ENCODE measurements at places on chromosomes 7 and 10.
A peak's percentile ranks its signal among the peaks of the same experiment; 100 is the strongest.

- no peak for DNase-seq
Measured at GRCh38 chr10:131982185-131982756, 548 bp upstream of the BNIP3 start.

DNA sequence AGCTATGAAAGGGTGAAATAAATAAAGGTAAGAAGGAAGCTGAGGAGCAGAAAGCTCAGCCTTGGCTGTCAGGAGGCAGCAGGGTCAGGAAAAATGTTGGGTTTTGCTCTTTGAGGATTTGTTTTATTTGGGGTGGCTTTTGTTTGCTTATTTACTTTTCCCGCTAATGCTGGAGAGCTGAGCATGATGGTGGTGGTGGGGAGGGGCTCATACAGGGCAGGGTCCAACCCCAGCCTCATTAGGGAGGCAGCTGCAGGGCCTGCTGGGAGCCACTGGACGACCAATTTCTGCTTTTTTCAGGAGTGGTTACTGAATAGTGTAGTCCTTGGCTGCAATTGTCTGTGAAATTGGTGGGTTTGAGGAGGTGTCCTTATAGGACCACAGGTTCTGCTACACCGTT, 36.3 kb downstream of the CCM2 start:
- no peak for DNase-seq

DNA sequence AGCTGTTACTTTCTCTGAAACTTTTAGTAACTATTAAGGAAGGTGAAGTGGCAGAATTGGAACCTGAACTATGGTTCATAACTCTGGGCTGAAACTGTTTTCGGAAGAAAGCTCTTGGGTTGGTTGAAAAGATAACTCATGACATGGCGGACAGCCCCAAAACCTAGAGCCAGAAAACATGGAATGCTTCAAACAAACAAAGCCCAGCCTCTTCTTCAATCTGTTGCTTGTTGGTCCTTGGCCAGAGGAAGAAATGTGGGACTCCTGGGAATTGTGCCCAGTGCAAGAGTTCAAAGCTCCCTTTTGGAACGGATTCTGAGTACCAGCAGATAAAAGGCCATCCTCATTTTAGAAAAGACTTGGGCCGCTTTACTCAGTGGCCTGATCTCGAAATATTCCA, 52.9 kb upstream of the CACNB2 start:
- no peak for DNase-seq

- no peak for DNase-seq
Measured at GRCh38 chr7:84283798-84284197, 89.2 kb upstream of the SEMA3A start.

- DNase-seq: no peak
Measured at GRCh38 chr10:987620-987869, 689 bp upstream of the GTPBP4 start.

GRCh38 chr7:26861050-26861449, 3.3 kb downstream of the SKAP2 start:
- peak; percentile 17 for DNase-seq

GRCh38 chr7:26008428-26008827, 143.6 kb upstream of the NFE2L3 start:
- DNase-seq: no peak

DNA sequence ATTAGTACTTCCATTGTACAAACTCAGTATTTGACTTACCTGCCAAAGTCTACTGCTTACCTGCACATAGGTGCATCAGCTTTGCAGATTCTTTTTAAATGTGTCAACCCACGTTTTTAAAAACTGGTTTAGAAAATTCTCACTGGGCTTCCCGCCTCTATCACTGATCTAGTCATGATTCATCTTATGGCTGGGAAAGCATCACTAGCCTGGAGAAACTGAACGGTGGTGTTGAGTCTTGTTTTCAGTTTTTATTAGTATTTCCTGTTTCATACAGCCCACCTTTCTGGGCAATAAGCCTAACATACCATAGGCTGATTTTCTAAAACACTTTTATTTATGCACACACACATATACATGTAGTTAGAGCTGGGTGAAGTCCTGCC, 19.7 kb downstream of the DOCK1 start:
- no peak for DNase-seq

GRCh38 chr10:103456074-103456660, 2.5 kb downstream of the CALHM1 start:
- DNase-seq: no peak
